Fibroblast of skin of left biceps (primary cell): ENCODE measurements at places on chromosomes 6 and 20.
A peak's percentile ranks its signal among the peaks of the same experiment; 100 is the strongest.

GRCh38 chr6:134984821-134985220 lies 34.9 kb upstream of the ALDH8A1 start:
- no peak for DNase-seq

GRCh38 chr20:49867453-49868215 lies 47.7 kb downstream of the SPATA2 start:
- DNase-seq: no peak

GRCh38 chr20:63169681-63170080 lies 46.2 kb downstream of the YTHDF1 start:
- no peak for DNase-seq

DNA sequence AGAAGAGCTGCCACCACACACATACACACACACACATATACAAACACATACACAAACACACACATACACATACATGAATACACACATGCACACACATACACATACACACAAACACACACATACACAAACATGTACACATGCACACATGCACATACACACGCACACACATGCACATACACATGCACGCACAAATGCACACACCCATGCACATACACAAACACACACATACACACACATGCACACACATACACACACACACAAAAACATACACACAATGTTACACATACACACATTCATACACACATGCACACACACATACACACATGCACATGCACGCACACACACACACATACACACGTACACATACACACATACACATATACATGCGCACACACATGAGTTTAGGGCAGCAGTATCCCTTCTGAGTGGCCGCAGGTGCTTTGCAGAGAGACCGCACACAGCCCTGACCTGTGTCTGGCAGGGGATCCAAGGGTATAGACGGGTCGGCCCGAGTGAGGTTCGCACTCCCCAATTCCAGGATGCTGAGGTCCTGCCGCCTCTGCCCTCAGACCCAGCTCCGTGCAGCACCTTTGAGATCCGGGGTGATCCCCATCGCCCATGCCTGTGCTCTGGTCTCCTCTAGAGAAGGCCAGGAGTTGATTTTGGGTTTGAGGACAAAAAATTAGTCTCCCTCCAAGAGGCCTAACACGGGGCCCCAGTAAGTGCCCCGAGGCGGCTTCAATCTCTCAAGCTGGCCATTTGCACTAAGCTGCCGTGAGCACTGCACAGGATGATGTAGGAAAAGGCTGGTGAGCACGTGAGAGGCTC lies 56.8 kb downstream of the TMEM242 start:
- DNase-seq: no peak

GRCh38 chr6:152341596-152341995 lies 295.6 kb downstream of the SYNE1 start:
- DNase-seq: no peak

GRCh38 chr6:85077098-85077497 lies 312.7 kb upstream of the TBX18 start:
- no peak for DNase-seq

DNA sequence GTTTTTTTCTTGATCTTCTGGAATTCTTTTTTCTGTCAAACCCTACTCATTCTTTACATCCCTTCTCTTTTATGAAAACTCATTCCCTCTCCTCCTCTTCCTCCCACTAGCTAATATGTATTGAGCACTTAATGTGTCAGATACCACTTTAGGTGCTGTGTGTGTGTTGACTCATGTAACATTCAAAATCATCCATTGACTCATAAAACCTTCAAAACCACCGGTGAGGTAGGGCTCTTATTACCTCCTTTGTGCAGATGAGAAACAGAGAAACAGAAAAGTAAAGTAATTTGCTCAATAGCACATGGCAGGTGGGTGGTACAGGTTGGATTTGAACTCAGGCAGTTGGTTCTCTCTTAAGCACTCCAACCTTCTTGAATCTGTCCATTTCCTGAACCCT lies 136.3 kb upstream of the NEDD9 start:
- DNase-seq: no peak

- DNase-seq: no peak
Observed at GRCh38 chr20:24277196-24277595, 192.2 kb upstream of the SYNDIG1 start.

- no peak for DNase-seq
Observed at GRCh38 chr6:105648276-105648675, 245.4 kb upstream of the PREP start.

GRCh38 chr6:49541210-49541724 lies 9.2 kb upstream of the C6orf141 start:
- peak; percentile 46 for DNase-seq

DNA sequence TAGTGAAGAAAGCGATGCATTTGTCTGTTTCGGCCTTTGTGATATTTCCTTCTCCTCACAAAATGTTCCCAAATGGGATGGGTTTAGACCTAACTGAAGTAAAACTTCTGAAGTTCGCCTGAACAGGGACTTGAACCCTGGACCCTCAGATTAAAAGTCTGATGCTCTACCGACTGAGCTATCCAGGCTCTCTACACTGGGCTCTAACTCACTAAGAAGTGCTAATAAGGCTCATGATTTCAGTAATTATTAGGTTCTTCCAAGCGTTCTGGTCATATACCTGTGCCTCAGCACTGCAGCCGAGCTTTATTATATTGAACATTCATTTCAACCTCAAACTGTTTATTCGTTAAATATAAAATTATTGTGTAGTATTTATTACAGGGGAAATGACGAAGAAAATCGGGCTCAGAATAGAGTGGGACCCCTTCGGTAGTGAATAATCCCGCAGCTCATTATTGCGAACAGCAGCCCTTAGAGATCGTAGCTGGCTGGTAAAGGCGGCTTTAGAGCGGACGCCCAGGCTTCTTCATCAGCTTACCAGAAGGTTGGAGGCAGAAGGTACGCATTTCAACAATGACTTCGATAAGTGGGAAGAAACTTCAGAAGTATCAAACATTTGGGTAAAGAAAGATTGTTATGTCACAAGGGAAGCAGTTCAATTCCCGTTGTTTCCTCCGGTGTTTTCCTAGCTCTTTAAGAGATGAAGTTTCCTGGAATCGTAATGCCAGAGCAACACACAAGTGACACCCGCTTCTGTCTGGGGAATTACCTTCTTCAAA lies 119.0 kb upstream of the ZNF184 start:
- DNase-seq: no peak

DNA sequence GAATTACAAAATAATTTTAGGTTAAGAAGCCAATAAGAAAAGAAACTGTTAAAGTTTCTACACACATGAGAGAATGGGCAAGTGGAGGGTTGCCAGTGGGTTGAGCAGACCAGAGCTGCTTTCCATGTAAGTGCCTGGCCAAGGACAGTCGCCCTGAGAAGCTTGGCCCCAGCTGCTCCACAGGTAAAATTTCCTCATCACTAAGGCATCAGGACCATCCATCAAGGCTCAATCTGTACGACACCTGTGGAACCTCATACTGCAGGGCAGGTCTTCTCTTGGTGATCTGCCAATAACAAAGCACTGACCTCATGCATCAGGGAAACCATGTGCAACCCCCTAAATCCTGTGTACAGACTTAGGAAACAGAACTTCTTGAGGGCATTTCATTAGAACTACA lies 115.4 kb downstream of the INSM1 start:
- DNase-seq: no peak

DNA sequence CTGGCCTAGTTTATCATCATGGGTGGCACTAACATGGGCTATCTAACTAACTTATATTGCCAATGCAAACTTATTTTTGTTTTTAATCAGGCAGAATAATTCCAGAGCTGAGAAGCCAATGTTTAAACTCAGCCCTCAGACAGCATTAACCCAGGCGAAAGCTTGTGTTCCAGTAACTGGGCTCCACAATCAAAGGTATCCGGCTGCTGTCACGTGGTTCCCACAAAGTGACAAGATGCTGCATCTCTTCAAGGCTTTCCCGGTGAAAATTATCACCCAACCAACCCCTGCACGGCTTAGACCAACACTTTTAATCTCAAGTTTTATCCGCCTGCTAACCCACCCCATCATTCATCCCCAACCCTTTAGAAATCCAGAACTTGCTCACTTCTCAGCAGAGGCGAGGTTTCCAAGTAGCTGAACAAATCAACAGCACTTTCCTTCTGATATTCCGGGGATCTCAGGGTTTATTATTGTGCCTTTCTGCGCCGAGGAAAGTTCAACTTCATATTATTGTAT lies 885 bp downstream of the MTCL3 start:
- DNase-seq: no peak

DNA sequence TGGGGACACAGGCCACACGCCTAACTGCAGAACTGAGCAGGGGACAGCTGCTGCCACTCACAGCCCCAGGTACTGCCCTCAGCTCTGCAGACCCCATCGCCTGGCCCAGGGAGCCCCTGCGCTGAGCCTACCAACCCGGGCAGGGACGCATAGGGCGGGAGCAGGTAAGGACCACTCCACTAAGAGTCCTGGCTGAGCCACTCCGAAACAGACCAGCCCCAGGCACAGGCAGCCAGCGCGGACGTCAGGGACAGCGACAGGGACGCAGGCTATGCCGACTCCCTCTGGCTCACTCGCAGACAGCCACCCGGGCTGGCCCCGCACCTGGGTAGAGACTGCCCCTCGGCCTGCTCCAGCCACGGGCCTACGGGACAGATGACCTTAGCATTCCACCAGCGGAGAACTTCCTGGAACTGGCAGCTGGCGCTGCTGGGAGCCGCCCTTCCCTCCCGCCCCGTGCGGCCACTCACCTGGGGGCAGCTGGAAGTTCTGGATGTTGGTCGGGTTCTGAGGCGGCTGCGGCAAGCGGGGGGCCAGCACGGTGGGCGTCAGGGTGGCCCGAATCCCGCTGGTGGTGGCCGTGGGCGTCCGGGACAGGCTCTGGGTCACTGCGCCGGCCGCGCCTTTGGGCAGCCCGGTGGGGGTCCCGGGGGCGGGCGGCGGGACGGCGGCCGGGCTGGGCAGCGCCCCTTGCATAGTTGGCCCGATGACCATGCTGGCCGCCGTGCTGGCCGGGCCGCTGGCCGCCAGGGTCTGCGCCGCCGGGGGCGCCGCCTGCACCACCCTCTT lies 1.5 kb downstream of the TAF4 start:
- no peak for DNase-seq

GRCh38 chr20:56414842-56415765 lies 3.0 kb downstream of the CASS4 start:
- no peak for DNase-seq

GRCh38 chr20:858011-858410 lies 24.5 kb downstream of the FAM110A start:
- DNase-seq: no peak

DNA sequence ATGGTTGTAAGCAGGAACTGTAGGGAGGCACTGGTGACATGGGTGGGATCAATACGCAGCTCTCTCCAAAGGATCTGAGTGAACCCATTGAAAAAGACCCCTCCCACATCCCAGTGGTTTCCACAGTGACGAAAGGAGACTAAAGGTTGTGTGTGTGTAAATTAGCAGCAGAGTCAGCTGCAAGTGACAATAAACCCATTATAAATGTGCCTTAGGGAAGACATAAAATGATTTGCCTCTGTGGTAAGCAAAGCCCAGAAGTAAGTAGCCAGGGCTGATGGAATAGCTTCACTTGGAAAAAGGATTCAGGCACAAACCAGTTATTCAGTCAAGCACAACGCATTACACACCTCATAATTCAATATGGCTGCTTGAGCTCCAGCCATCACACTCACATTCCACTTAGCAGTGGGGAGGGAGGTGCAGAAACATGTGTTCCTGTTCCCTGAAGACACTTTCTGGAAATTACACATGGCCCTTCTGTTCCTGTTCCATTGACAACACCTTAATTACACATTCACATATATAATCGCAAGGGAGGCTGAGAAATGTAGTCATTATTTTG lies 231.4 kb downstream of the PREX1 start:
- DNase-seq: no peak

GRCh38 chr20:49646126-49646525 lies 67.6 kb downstream of the B4GALT5 start:
- DNase-seq: no peak

DNA sequence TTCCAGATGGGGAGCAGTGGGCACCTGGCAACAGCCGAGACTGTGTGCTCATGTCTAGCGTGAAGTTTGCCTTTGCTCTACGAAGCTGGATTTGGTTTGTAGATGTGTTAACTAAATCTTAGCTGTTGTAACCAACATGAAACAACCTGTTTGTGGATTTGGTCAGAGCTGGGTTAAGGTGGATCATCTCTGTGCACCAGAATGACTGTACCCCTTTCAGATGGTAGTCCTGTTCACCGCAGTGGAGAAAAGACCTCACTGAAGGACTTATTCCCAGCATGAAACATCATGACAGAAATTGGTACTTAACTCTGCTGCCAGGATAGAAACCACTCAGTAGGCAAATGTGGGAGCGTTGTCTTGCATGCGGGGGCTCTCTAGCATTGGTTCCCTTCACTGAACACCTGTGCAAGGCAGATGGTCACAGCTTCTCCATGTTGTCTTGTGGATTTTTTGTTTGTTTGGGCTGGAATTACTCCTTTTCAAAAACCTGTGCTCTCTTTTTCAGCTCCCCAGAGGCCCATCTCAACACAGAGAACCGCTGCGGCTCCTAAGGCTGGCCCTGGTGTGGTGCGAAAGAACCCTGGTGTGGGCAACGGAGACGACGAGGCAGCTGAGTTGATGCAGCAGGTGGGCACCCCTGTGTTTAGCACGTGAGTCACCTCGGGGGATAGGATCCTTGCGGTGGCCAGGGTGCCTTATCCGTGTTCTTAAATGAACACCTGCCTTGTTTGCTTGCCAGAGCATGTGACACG lies 19.3 kb upstream of the EFCAB8 start:
- DNase-seq: no peak
